ENCODE measurements at places on chromosomes 16 and 17. TPM values are rescaled to one million over a fixed set of nuclear protein-coding genes. Genes with fewer than 3 reads are reported as not detected.
A peak's percentile ranks its signal among the peaks of the same experiment; 100 is the strongest.

DNA sequence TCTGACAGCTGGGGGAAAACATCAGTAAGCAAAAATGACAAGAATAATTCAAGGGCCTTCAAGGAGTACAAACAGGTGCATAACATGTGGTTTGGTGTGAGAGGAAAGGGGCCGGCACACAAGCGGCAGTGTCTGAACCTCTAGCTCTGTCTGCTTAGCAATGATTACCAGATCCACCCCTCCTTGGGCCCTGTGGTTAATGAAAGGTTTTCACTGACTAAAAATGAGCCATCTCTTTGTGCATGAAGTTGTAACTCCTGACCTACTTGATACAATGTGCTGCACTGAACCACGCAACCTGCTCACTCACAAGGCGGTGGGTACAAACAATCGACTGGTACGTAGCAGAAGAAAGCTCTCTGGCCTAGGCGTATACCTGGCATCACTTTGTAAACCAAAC lies 15.1 kb downstream of the FAM117A start:
- DNase-seq, result no peak

- no peak for DNase-seq
These were observed 29.6 kb upstream of the MAP3K14 start for GRCh38 chr17:45346216-45347015.

KRT27 gene
- polyA plus RNA-seq, result 0.64 TPM

PRKCA gene
- polyA plus RNA-seq, result 16.4 TPM

P2RX5 gene
- 0.23 TPM for polyA plus RNA-seq

GRCh38 chr17:80737106-80738019 lies 192.7 kb downstream of the RPTOR start:
- no peak for DNase-seq

- DNase-seq, result no peak
These were observed 128.1 kb upstream of the FOXF1 start for GRCh38 chr16:86382067-86382773.

DNA sequence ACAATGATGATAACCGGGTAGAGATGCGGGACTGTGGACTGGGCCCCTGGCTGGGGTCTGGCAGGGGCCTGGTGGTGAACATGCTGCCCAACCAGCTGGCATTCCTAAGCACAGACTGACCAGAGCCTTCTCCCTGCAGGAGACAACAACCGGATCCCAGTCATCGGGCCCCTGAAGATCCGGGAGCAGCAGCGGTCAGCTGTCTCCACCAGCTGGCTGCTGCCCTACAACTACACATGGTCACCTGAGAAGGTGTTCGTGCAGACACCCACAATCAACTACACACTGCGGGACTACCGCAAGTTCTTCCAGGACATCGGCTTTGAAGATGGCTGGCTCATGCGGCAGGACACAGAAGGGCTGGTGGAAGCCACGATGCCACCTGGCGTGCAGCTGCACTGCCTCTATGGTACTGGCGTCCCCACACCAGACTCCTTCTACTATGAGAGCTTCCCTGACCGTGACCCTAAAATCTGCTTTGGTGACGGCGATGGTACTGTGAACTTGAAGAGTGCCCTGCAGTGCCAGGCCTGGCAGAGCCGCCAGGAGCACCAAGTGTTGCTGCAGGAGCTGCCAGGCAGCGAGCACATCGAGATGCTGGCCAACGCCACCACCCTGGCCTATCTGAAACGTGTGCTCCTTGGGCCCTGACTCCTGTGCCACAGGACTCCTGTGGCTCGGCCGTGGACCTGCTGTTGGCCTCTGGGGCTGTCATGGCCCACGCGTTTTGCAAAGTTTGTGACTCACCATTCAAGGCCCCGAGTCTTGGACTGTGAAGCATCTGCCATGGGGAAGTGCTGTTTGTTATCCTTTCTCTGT lies 5.1 kb upstream of the SLC7A6 start:
- DNase-seq, result no peak

- DNase-seq, result no peak
These were observed 561.6 kb upstream of the PSMD7 start for GRCh38 chr16:73735018-73735417.

GRCh38 chr16:4836727-4837126 lies 10.4 kb downstream of the GLYR1 start:
- DNase-seq, result no peak

DNA sequence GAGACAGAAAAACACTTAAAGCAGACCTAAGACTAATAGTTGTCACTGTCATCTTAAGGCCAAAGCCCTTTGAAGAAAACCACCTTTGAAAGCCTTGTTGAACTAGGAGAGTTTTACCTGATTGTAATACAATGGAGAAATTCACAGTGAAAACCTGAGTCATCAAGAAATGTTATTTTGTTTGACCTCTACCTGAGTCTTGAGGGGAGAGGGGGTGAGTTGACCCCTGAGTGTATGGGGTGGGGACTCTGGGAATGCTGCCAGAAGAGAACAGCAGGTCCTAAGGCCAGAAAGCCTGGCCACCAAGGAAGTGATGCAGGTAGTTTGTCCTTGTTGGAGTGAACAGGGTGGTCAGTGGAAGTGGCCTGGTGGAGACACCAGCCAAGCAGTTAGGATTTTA lies 204.3 kb downstream of the SPECC1 start:
- DNase-seq, result no peak

GRCh38 chr16:79698341-79698753 lies 97.8 kb upstream of the MAF start:
- DNase-seq, result no peak

DNA sequence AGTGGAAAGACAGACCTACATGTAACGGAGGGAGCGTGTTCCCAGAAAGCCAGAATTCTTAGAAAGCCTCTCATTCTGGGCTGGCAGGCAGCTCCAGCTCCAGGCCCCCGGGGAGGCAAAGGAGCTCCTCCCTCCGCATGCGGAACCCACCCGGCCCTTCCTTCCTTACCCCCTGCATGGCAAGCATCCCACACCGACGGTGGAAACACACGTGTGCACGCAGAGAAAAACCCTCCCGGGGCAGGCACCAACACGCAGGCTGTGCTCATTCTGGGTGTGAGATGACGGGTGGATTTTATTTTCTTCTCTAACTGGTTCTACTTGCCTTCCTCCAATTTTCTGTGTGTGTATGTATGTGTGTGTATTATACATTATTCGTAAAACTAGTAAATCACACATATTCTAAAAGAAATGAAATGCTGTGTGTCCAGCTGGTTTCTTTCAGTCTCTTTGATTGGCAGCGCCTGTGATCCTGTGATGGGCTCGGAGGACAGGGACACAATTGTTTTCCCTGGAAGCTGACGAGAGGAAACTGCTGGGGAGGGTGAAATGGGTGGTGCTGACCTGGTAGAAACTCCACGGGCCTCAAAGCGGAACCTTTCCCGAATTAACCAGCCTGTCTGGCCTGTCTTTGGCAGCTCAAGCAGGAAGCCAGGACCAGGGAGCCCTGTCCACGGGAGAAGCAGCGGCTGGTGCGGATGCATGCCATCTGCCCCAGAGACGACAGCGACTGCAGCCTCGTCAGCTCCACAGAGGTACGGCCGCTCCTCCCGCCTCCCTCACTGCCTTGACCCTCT lies 22.2 kb downstream of the CARD14 start:
- DNase-seq, result no peak

DNA sequence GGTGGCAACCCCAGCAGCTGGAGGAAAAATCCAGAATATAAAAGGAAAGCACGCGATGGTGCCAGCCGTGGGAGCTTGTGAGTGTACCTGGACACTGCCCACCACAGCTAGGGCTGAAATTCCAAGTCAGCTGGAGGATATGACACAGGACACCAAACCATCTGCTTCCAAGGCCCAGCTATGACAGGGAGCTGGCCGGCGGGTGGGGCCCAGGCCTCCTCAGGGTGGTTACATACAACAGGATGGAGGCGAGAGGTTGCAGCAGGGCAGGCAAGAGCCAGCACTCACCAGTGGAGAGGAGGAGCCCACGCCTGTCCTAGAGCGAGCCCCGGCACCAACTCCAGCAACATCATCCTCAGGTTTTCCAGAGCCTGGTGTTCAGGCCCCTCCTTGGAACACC lies 163.2 kb upstream of the RPL38 start:
- no peak for DNase-seq

DNA sequence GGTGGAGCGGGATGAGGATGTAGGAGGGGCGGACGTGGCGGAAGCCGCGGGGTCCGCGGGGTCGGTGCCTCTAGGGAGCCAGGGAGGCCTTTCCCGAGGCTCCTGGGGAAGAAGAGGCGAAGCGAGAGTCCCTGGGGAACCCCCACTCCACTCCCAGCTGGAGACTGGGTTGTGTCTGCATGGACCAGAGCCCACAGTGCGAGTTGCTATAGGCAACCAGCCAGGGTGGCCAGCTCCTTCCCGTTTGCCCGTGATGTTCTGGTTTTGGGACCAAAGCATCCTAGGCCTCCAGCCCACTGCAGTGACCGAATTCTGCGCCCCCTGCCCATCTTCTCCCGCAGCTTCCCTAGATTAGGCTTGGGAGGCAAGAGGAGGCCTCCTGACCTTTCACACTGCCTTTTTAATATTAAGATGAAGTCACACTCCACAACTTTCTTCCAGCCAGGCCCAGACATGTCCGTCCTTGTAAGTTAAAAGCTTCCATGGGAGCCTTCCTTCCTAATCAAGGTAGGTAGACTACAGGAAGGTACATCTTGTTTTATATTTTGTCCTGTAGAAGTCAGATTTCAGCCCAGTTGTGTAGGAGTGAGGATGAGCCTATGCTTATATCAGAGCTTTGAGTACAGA lies 469 bp downstream of the AMZ2 start:
- peak; percentile 68 for DNase-seq

- DNase-seq, result no peak
These were observed 14.3 kb upstream of the TMED6 start for GRCh38 chr16:69365901-69366300.

GRCh38 chr16:64880994-64881393 lies 240.9 kb downstream of the CDH11 start:
- no peak for DNase-seq

DNA sequence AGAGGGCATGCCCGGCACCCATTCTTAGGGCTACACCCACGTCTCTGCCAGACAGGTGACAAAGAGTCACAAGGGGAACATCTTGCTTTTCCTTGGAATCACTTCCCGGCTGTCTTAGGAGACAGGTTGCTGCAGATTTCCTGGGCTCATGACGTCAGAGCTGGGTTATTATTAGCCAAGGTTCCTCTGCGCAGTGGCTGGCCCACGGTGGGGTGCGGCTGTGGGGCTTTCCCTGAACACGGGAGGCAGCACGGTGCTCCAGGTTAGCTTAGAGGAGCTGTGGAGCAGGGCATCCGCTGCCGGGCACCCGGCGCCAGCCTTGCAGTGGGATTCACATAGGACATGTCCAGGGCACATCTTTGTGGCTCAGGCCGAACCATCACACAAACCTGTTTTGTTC lies 118.0 kb upstream of the PLCG2 start:
- DNase-seq, result no peak

SHPK gene
- polyA plus RNA-seq, result 13.0 TPM

- DNase-seq, result no peak
These were observed 6.7 kb downstream of the ERI2 start for GRCh38 chr16:20799599-20799998.

DNA sequence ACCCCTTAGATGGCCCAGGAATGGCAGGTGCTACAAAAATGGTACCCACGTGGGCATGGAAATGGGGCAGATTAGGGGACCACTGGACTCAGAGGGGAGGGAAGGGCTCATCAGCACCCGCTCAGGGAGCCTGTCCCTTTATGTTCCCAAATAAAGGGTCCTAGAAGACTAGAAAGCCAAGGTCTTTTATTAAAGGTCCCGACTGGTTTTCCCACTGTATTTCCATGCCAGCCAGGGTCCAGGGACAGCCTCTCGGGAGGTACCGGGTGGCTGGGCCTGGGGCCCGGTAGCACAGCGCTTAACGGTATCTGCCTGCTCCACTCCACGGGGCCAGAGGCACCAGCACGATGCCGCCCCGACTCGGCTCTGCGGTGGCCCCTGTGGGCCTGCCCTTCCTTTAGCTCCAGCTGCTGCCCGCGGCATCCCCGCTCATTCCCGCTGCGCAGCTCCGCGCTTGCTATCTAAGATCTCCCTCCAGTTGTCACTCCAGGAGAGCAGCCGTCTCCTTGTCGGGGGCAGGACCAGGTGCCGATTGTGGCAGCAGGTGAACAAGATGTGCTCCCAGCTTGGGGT lies 1.4 kb downstream of the NT5C start:
- no peak for DNase-seq

TMIGD1 gene
- polyA plus RNA-seq, result not detected

DNA sequence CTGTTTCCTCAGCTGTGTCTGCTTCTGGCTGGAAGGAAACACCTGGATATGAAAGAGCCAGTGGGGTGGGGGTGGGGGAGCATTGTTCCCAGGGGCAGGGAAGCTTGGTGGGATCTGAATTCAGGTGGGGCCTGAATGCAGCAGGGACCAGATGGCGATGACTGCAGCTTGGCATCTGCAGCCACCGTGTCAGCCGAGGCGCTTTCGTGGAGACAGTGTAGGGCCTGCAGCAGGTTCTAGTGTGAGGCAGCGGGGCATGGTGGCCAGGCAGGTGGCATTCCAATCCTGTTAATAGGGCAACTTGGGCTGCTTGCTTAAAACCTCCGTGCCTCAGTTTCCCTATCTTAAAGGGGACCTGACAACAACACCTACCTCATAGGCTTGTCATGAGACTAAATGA lies 1.7 kb downstream of the PIK3R6 start:
- no peak for DNase-seq

- DNase-seq, result no peak
These were observed 27.9 kb downstream of the GABARAPL2 start for GRCh38 chr16:75593825-75594820.

GCGR gene
- 0.37 TPM for polyA plus RNA-seq

DNA sequence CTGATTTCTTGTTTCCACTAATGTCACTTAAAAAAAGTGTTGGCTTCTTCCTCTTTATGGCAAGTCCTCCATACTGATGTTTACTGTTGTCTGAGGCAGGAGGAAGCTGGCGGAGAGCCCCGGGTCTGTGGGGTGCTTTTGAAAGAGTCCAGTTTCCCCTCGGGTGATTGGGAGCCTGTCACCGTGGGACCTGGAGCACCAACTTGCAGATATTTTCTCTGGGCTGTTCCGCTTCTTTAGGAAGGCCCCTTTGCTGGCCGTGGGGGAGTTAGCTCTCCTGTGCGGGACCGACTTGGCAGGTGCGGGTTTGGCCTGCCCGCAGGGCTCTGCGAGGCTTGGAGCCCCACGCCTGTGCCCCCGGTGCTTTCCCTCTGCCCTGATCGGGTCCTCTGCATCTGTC lies 3.1 kb downstream of the BANP start:
- peak; percentile 71 for DNase-seq

Data from left lung (tissue), 14 donors.